Activated CD4-positive, alpha-beta memory T cell treated with anti-CD3 and anti-CD28 coated beads, Interleukin-2, amount 10 ng/mL, durations not matched to agents 7 days and 5 days (primary cell): ENCODE measurements at places on chromosomes 7 and 10.

GRCh38 chr7:23476286-23477156 is 6.2 kb upstream of the IGF2BP3 start:
- peaks cover 60% of the 10 kb centered on the region for H3K27me3 ChIP-seq
- H3K4me1 ChIP-seq, result peaks cover 17% of the 10 kb centered on the region
- H3K4me3 ChIP-seq, result no peak overlapping the region
- no peak overlapping the region for H3K27ac ChIP-seq
- DNase-seq, result no peak

- H3K27me3 ChIP-seq, result peaks cover 22% of the 10 kb centered on the region
Measured at GRCh38 chr10:80408242-80409101, at the start of gene PRXL2A. TSS of gene PRXL2A (plus strand) at chr10:80408551. CDS start at chr10:80420468, 11,917 bp downstream.

- H3K27me3 ChIP-seq, result peaks cover 3% of the 10 kb centered on the region
- peaks cover 34% of the 10 kb centered on the region for H3K4me1 ChIP-seq
- H3K36me3 ChIP-seq, result peaks cover 9% of the 10 kb centered on the region
Measured at GRCh38 chr7:106418526-106418925, 133.7 kb upstream of the NAMPT start.

DNA sequence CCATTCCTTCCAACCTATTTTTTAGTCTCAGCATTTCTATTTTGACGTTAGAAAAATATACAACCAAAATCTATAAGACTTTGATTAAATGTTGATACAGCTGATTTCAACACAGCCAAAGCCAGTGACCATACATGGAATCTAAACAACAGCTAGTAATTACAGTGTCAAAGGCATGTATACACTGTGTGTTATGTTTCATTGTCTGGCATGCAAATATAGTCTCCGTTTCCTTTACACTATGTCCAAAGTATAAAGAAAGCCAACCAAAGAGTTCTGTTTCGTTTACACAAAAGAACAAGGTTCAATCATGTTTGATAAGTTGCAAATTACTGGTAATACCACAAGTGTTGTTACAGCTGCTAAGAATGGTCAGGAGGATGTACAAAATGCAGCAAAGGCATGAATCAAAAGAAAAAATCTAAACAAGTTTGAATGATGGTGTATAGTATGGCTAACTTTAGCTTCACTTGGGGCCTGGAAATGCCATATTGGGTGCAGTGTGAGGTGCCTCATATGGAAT is 268.3 kb upstream of the FERD3L start:
- no peaks in the 10 kb centered on the region for H3K36me3 ChIP-seq
- no peak overlapping the region for H3K4me3 ChIP-seq
- H3K27me3 ChIP-seq, result no peaks in the 10 kb centered on the region
- no peak overlapping the region for H3K27ac ChIP-seq
- no peaks in the 10 kb centered on the region for H3K4me1 ChIP-seq

- H3K4me1 ChIP-seq, result no peaks in the 10 kb centered on the region
- no peak for DNase-seq
- H3K27ac ChIP-seq, result no peak overlapping the region
- no peaks in the 10 kb centered on the region for H3K36me3 ChIP-seq
- H3K4me3 ChIP-seq, result no peak overlapping the region
Measured at GRCh38 chr7:104627516-104627915, 299.1 kb downstream of the LHFPL3 start.

DNA sequence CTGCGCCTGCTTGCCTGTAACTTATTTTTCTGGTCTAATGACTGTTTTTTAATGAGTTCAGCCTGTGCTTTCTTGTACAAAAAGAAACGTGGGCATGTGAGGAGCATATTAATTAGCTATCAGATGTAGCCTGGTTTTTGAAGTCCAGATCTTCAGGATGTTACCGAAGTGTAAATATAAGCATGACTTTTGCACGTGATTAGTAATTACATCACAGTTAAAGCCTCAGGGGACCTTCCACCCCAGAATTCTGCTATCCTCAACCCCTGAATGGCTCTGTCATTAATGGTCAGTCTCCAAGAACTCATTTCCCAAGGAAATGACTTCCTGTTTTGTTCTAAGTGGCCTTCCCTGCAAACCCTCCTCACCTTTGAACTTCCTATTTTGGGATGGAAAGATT is 2.1 kb upstream of the PRXL2A start:
- H3K4me1 ChIP-seq, result peaks cover 9% of the 10 kb centered on the region
- H3K36me3 ChIP-seq, result no peaks in the 10 kb centered on the region
- peaks cover 22% of the 10 kb centered on the region for H3K27me3 ChIP-seq

- no peak for DNase-seq
- no peak overlapping the region for H3K27ac ChIP-seq
- no peaks in the 10 kb centered on the region for H3K4me1 ChIP-seq
- no peaks in the 10 kb centered on the region for H3K27me3 ChIP-seq
- no peaks in the 10 kb centered on the region for H3K36me3 ChIP-seq
Measured at GRCh38 chr7:84638339-84638697, 443.7 kb upstream of the SEMA3A start.

GRCh38 chr7:99876491-99876890 is 342 bp downstream of the OR2AE1 start:
- H3K27ac ChIP-seq, result no peak overlapping the region
- H3K27me3 ChIP-seq, result no peaks in the 10 kb centered on the region
- no peaks in the 10 kb centered on the region for H3K4me1 ChIP-seq
- H3K36me3 ChIP-seq, result no peaks in the 10 kb centered on the region
- DNase-seq, result no peak

GRCh38 chr7:69736126-69736810 is 138.0 kb downstream of the AUTS2 start:
- no peak overlapping the region for H3K27ac ChIP-seq
- DNase-seq, result no peak
- no peaks in the 10 kb centered on the region for H3K27me3 ChIP-seq
- peaks cover 14% of the 10 kb centered on the region for H3K4me1 ChIP-seq

GRCh38 chr7:19110026-19110730 is 7.3 kb downstream of the TWIST1 start:
- peaks cover 91% of the 10 kb centered on the region for H3K27me3 ChIP-seq
- H3K27ac ChIP-seq, result no peak overlapping the region
- peaks cover 2% of the 10 kb centered on the region for H3K4me1 ChIP-seq
- H3K36me3 ChIP-seq, result peaks cover 6% of the 10 kb centered on the region
- no peak overlapping the region for H3K4me3 ChIP-seq
